Activated T-cell treated with anti-CD3 and anti-CD28 coated beads, Interleukin-2, amount 50 U/mL, for 24 hours (primary cell): ENCODE measurements at places on chromosomes 16 and 17.

DNA sequence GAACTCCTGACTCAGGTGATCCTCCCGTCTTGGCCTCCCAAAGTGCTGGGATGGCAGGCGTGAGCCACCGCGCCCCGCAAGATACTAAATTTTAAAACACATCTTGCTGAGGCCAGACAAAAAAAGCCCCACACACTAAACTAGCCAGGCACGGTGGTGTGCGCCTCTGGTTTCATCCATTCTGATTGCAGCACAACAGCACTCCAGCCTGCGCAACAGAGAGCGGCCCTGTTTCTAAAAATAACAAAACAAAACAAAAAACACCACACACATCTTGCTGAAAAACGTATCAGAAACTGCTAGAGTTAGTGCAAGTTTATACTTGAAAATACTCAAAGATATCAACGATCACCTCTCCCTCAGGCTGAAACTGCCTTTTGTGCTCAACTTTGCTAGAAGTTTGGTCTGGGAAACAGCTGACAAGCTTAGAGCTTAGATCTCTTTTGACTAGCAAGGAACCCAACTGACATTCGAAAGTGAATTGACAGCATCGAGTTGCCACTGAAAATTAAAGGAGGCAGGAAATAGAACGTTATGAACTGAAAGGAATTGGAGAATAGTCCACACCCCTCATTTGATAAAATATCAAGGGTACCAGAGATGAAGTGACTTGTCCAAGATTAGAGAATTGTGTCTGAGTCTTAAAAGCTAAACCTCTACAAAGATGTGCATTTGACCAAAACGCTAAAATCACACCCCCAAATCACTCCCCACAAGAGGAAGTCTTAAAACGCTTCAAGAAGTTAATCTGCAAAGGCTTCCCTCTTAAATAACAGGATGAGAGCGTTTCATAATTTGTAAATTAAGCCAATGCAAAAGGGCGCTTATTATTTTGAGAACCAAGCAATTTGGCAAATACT is 908 bp downstream of the COG4 start:
- no peak for DNase-seq

- no peak for DNase-seq
Observed at GRCh38 chr16:64700628-64701027, 421.2 kb downstream of the CDH11 start.

DNA sequence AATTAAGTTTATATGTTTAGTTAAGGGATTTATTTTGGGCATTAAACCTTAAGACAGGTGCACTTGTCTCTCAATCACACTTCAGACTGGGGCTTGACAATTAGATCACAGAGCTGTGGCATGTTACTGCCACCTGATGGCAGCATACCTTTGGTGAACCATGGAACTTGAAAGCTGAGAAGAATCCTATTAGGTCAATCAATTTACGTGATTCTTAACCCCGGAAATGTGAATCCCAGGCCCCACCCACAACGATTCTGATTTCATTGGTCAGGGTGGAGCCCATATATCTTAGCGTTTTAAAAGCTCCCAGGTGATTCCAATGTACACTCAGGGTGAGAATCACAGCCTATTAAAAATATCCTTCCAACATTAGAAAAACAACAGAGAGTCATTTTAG is 91.0 kb downstream of the GSG1L start:
- peak; percentile 38 for DNase-seq

- no peak for DNase-seq
Observed at GRCh38 chr16:5541356-5541755, 443.8 kb upstream of the EEF2KMT start.

DNA sequence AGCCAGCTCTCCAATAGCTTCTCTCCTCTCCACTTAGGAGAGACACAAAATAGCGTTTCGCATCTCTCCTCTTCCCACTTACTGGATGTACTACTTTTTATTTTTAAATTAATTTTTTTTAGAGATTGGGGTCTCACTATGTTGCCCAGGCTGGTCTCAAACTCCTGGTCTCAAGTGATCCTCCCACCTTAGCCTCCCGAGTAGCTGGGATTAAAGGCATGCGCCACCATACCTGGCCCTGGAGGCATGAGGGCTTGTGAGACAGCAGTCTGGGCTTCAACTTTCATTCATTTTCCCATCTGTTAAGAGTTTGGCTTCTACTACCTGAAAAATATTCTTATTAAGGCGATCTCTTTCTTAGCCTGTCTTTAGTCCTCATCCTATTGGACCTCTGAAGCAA is 18.3 kb downstream of the SLC7A6OS start:
- no peak for DNase-seq

DNA sequence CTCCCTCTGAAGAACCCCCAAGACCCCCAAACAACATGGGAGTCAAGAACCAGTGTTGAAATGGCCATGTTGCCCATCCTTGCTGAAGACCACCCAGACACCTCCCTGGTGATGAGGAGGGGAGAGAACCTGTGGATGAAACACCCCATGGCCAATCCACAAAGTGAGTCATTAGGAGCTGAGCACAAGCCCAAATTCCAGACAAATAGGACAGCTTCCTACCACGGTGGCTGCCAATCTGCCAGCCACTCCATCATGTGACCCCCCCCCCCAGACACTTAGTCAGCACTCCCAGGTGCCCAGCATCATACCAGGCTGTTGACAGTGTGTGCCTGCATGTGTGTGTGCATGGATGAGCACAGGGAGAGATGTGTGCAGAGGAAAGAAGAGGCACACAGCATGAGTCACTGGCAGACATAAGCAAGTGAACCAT is 26.4 kb upstream of the RPL38 start:
- DNase-seq, result no peak
